CD4-positive, alpha-beta T cell treated with Interleukin-6 at 100 ng/mL for 8 hours (primary cell): ENCODE measurements at places on chromosomes 13 and 19.

- no peak for DNase-seq
Observed at GRCh38 chr13:113751491-113751890, 7.5 kb upstream of the TMEM255B start.

GRCh38 chr19:30637926-30638325 is 265.7 kb downstream of the ZNF536 start:
- no peak for DNase-seq

DNA sequence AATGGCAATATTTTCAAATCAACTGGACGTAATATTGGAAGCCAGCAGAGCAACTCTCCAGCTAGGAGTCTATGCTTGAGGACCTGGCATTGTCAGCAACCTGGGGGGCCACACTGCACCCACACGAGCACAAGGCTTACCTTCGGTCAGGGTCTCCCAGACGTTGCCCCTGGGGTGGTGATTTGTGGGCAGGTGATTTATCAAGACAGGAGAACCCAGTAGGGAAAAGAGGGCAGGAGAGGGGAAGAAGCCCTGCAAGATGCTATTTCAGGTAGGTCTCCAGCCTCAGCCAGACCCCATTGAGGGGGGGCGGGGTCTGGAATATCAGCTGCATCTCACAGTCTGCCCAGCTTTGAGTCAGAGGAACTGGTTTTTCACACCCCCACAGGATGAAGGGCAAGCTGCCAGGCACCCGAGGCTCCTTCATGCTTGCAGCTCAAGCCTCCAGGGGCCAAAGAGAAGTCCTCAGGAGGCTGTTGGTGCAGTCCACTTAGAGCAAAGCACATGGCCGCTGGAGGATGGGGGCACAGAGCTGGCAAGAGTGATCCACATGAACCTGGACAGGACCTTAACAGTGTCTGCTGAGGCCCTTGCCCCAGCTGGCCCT is 80.9 kb upstream of the UQCRFS1 start:
- no peak for DNase-seq

- DNase-seq = no peak
Observed at GRCh38 chr19:55446060-55446459, 3.0 kb upstream of the SHISA7 start.

- DNase-seq = no peak
Observed at GRCh38 chr19:6752256-6753177, 13.0 kb downstream of the TRIP10 start.

- no peak for DNase-seq
Observed at GRCh38 chr19:4639531-4640246, 373 bp downstream of the TNFAIP8L1 start.

- DNase-seq = no peak
Observed at GRCh38 chr19:43682824-43683661, 13.1 kb upstream of the PLAUR start.

DNA sequence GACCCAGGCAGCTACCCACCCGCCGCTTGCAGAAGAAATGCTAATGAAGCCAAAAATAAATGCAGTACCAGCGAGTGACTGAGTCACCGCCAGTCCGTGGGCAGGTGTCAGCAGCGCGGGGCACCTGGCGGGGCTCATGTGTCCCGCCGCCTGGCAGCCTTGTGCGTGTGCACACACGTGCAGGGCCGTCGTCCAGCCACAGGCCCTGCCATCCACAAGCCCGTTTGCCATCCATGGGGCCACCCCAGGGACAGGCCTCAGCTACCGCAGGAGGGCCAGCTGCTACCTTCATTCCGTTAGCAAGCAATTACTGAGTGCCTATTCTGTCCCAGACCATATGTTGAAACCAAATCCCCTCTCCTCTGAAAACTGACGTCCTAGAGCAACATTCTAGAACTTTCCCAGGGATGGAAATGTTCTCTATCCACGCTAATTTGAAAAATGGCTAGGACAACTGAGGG is 20.5 kb downstream of the NCAN start:
- no peak for DNase-seq

DNA sequence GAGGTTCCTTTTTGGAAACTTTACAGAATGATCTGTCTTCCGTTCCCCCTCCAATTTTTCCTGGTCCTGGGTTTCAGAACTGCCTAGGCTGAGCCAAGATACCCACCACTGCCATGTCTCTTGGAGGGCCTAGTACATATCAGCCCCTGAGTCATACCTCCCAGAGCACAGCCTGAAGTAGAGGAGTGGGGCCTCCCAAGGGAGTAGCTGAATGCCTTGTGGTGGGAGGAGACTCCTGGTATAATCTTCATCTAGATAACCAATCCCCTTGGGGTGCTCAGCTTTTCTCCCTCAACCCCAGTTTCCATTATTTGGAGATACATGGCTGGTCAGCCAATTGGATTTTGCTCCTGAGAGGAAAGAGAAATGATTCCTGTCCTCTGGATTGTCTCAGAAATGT is 30.3 kb downstream of the ZNF763 start:
- no peak for DNase-seq

DNA sequence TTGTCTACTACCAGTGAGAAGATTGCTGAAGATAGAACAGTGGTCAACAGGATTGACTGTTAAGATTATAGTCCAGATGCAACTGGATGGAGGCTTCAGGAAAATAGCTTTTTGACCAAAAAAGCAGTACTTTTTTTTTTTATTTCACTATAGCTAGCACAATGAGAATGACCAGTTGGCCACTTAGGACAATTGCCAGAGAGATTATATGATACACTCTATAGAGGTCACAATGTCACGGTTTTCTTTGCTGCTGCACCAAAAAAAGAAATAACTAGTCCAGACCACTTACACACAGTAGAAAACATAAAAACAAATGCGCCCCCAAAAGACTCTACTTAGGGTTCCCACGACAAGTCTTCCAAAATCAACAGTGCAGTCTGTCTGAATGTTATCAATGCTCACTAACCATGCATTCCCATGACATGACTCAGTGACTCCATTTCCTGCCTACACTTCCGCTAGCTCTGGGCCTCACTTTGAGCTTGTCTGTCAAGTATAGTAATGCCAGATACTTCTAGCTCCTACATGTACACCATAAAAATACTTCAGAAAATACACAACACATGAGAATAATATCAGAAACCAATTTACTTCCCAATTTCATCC is 209.1 kb upstream of the STARD13 start:
- DNase-seq = no peak

GRCh38 chr13:22883956-22884355 is 296.8 kb upstream of the SGCG start:
- DNase-seq = no peak

GRCh38 chr13:18953139-18953930 is 228.3 kb downstream of the TUBA3C start:
- no peak for DNase-seq
